ENCODE measurements at places on chromosomes 7 and 10.

- no peak for DNase-seq
Measured at GRCh38 chr10:7817576-7817975, 729 bp upstream of the TAF3 start.

DNA sequence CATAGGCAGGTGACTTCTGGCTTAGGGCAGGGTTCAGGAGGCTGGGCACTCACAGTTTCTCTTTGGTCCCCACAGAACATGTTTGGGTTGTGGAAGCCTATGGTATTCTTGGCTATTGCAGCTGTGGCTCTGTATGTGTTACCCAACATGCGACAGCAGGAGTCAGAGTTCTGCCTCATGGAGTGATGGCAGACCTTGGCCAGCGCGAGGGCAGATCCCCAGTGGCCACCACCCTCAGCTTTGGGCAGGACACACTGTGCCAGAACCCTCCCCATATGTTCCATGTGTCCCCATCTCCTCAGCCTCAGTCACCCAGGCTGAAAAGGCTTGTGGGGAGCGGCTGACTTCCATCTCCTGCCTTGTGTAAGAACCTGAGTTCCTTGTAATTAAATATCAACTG is 8.5 kb upstream of the FLNC start:
- DNase-seq, result no peak

DNA sequence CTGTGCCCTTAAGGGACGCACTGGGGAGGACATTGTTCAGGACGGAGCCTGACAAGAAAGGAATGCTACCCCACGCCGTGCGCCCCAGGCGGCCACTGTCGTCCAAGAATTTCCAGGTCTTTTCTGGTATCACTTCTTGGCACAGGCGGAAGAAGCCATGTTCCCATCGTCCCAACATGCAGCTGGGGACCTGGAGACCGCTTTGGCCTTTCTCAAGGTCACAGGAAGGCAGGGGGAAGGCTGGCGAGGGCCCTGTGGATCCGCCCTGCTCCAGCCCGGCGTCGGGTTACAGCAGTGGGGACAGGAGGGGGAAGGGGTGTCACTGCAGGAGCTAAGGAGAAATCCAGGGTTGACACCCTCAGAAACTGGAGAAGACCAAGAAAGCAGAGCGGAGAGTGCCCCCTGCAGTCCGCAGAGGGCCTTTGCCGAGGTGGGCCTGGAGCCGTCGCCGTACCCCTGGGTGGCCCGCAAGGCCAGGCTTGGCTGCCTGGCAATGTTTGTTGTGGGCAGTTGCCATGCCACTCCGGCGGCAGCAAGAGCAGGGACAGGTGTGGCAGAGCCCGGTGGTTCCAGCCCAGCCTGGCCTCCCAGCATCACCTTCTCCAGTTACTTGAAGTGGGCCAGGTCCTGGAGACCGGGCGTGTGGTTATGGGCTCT is 104.1 kb downstream of the LHPP start:
- DNase-seq, result no peak

DNA sequence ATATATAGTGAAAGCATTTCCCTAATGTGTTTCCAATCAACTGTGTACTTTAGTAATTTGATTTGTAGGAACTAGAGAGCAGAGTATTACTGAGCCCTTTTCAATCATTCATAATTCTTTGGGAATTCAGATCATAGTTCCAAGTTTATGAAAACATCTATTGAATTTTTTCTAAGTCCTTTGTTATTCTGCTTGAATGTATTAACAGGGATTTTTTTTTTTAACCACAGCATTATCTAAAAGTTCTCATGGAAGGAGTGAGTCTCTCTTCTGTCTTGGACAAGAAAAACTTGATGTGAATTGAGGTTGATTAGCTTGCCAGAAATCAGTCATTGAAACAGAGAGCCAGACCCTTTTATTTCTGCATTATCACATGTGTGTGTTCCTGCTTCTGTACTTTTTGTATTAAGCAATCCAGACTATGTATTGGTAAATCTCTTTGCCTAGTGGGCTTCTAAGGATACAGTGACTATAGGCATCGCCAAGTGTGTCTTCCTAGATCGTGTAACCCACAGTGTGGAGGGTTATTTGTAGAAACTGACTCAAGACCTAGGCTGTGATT is 59.9 kb downstream of the BMPER start:
- DNase-seq, result no peak

DNA sequence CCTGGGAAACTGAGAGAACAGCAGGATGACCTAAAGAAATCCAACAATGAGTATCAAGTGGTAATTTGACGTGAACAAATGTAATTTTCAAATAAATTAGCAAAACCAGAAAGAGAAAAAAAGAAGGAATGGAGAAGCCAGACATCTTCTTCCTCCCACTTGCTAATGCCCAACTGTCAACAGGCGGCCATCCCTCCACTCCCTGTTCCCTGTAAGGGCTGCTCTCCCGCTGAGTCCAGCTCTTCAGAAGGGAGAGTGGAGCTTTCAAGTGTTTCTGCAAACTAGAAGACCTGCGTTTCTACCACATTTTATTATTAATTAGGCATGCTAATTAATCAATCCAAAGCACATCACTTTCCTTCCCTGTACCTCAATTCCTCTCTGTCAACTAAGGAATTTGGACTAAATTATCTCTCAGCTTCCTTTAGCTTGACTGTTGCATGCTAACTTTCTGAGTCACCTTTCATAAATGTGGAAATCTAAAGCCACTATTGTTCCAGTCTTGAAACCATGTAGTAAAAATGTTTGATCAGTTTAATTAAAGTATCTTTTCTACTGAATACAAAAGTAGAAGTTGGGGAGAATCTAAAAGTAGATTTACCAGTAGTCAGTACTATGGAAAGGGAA is 48.4 kb upstream of the CUL1 start:
- no peak for DNase-seq

- DNase-seq, result no peak
Measured at GRCh38 chr7:37438906-37439652, 9.6 kb downstream of the ELMO1 start.

DNA sequence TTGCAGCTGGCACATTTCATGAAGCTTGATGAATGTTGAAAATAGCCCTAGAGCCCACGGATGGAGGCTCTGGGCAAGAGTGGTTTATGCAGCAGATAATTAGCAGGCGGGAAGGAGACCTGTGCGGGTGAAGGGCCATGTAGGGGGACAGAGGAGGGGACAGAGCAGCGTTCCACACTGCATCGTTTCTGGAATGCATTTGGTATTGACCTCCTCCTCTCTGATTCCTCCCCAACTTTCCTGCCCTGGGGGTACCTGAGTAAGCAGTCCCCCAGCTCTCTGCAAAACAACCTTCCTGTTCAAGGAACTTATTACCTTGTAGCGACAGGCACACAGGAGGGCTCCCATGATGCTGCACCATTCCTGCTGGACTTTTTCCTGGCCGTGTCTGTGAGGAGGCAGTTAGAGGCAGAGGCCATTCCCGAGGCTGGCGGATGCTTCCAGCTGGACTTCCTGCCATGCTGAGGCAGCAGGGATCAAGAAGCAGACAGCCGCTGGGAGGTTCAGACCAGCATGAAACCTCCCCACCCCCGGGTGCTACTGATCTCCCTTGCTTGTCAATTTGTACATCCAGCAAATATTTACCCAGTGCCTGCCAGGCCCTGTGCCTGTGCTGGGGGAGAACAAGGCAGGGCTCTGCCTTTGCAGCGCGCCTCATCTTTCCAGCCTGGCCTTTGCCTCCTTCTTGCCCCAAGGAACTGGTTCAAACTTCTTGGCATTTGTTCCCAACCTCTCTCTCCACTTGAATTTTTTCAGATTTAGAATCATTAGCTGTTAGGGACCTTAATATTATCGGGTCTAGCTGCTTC is 28.7 kb downstream of the SLC29A3 start:
- DNase-seq, result no peak

DNA sequence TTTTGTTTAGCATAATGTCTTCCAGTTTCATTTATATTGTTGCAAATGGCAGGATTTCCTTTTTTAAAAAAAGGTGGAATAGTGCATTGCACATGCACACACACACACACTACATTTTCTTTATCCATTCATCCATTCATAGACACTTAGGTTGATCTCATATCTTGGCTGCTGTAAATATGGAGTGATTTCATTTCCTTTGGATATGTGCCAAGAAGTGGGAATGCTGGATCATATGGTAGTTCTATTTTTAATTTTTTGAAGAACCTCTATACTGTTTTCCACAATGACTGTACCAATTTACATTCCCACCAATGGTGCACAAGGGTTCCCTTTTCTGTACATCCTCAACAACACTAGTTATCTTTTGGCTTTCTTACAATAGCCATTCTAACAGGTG is 68.9 kb downstream of the EBLN1 start:
- DNase-seq, result no peak

GRCh38 chr7:4157651-4158050 is 524.4 kb upstream of the FOXK1 start:
- DNase-seq, result no peak

DNA sequence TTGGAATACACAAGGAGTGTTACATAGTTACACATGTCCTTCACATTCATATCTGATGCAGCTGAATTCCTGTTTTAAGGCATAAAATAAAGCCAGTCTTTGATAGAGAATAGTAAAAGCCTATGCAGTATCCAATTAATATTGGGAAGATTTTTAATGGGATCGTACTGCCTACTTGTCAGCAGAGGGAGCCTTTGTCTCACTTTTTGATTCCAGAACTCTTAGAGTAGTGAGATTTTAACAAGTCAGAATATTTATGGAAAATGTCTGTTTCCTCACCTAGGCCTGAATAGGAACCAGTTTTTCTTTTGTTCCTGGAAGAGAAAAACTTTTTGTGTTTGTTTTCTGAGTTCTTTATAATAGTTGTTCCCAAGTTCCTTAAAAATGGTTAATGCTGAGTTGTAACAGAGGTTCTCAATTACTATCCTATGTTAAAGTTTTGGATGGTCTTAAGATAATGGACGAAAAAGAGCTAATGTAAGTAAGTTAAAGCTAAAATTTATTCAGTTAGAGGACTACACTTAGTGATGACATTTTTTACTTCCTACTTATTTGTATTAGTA is 114.0 kb downstream of the BBS9 start:
- no peak for DNase-seq

- no peak for DNase-seq
Measured at GRCh38 chr10:83153714-83154113, 985.6 kb upstream of the GHITM start.

GRCh38 chr10:28632584-28632945 is 44.8 kb upstream of the BAMBI start:
- DNase-seq, result no peak

GRCh38 chr10:128185627-128186026 is 59.4 kb upstream of the MKI67 start:
- DNase-seq, result no peak

Data from T follicular helper cell (primary cell).